Fibroblast of skin of scalp (primary cell): ENCODE measurements at places on chromosomes 5 and 9.
A peak's percentile ranks its signal among the peaks of the same experiment; 100 is the strongest.

- peak; percentile 9 for DNase-seq
Measured at GRCh38 chr9:76680716-76681425, 83.4 kb upstream of the PCA3 start.

DNA sequence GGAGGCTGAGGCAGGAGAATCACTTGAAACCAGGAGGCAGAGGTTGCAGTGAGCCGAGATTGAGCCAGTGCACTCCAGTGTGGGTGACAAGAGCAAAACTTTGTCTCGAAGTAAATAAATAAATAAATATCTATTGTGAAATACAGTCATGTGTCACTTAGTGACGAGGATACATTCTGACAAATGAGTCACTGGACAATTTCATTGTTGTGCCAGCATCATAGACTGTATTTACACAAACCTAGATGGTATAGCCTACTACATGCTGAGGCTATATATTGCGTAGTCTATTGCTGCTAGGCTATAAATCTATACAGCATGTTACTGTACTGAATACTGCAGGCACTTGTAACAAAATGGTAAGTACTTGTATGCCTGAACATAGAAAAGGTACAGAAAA, 61.1 kb upstream of the CCL21 start:
- DNase-seq = no peak

- DNase-seq = peak; percentile 49
Measured at GRCh38 chr9:124894741-124895170, 32.8 kb downstream of the ARPC5L start.

- peak; percentile 88 for DNase-seq
Measured at GRCh38 chr9:7237473-7238246, 479.9 kb downstream of the KDM4C start.

DNA sequence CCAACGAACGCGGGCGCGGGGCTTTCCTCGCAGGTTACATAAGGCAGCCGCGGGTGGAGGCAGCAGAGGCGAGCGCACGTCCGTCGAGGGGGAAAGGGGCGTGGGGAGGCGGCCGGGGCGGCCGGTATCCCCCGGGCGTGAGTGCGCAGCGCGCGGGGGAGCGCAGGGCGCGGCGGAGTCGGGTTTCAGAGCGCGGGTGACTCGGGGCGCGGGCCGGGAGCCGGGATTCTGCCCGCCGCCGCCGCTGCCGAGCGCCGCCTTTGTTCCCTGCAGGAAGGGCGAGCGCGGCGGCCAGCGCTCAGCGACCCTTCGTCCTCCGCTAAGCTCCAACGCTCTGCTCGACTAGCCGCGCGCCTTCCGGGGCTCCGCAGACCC, at the start of gene COL15A1:
TSS of gene COL15A1 (plus strand) at position 226 of the 375 bp plus-strand sequence. CDS start 155 bp downstream, outside the sequence.
- no peak for DNase-seq

GRCh38 chr5:78213799-78214198, 80.7 kb downstream of the AP3B1 start:
- DNase-seq = no peak

DNA sequence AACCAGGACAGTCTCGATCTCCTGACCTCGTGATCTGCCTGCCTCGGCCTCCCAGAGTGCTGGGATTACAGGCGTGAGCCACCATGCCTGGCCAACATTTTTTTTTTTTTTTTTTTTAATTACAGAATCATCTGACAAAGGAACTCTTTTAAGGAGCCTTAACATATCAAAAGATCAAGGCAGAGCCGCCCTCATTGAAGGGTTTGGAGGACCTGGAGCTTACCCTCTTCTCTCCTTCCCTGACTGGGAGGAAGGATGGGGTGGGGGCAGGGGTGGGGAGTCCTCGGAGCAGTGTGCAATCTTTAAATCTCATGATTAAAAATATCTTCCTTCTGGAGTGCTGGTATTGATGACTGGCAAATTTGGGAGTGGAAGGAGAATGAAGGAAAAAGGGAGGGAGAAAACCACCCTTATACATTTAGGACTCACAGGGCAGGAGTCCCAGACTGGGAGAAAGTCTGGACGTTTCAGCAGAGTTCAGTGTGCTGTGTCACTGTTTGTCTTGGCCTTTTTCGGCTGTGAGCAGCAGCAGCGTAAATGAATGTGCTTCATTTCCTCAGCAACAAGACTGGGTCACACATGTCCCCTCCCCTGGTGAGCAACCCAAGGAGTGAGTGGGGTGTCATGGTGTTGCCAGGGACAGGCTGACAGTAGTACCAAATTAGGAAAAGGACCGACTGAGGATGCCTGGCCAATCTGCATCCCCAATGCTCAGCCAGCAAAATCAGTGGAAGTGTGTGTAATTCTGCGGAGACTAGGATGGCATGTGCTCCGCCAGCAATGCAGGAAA, 115.3 kb upstream of the BNC2 start:
- peak; percentile 92 for DNase-seq

DNA sequence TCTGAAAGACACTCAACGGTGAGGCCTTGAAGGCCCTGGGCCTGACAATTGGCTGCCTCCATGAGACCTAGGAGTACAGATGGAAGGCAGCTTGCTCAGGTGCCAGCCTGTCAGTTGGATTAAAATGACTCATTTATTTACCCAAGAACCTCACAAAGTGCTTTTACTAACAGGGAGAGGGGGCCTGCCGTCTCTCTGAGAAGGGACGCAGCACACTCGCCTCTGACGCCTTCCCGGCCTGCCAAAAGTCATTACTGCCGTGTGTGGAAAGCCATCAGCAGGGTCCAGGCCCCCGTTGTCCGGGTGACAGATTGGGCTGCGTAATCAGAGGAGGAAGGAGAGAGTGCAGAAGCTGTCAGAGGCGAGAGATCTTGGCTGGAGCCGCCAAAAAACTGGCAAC, 32.4 kb downstream of the DDX31 start:
- no peak for DNase-seq

GRCh38 chr9:6584881-6585597, 60.5 kb downstream of the GLDC start:
- peak; percentile 28 for DNase-seq

DNA sequence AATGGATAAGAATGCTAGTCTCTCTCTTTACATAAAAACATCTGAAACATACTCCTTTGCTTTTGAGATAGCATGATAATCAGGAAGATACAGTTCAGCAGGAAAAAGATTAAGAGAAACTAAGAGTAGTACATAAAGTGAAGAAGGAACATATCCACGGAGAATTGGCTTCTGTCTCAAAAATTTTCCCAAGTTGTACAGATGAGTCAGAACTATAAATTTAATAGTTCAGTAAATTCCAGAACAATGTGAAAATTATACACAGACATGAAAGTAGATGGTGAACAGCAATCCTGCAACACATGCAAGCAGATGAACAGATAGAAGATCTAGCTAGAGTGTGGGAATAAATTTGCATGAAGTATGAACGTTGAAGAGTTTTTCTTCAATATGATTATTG, 691.4 kb upstream of the RIOK2 start:
- peak; percentile 20 for DNase-seq

GRCh38 chr9:91664663-91665062, 241.0 kb upstream of the NFIL3 start:
- DNase-seq = no peak

GRCh38 chr5:10652606-10653005, 88.7 kb downstream of the ANKRD33B start:
- no peak for DNase-seq

GRCh38 chr9:89497978-89498851, at the start of gene SEMA4D:
SEMA4D (minus strand) TSS chr9:89498113; CDS start chr9:89405456, 92,657 bp downstream.
- DNase-seq = peak; percentile 70

DNA sequence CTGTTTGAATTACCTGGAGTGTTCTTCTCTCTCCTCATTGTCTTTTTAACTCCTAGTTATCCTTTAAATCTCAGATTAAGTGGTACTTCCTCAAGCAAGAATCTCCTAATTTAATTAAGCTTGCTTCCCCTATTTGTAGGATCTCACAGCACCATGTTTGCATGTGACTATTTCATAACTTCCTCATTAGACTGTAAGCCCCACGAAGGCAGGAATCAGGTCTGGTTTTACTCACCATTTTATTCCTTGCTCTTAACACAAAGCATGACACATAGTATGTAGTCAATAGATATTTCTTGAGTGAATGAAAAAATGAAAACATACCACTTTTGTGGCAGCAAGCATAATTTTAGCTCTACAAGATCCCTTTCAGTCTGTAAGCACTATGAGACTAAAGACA, 1.3 kb upstream of the ERMP1 start:
- no peak for DNase-seq
